ENCODE measurements at places on chromosomes 12 and 14.

GRCh38 chr12:68375756-68376695 is 43.9 kb upstream of the MDM1 start:
- DNase-seq: no peak

GRCh38 chr12:128811806-128812205 is 12.0 kb downstream of the SLC15A4 start:
- no peak for DNase-seq

- DNase-seq: no peak
Observed at GRCh38 chr12:111869671-111870070, 27.6 kb downstream of the MAPKAPK5 start.

GRCh38 chr12:29380536-29381523 is at the start of gene ERGIC2:
ERGIC2 (minus strand) TSS chr12:29381172; CDS start chr12:29371633, 9,539 bp downstream.
- DNase-seq: peak; percentile 78

- DNase-seq: no peak
Observed at GRCh38 chr12:12020762-12021161, 50.0 kb upstream of the BCL2L14 start.

- no peak for DNase-seq
Observed at GRCh38 chr12:62925680-62926079, 9.3 kb downstream of the PPM1H start.

DNA sequence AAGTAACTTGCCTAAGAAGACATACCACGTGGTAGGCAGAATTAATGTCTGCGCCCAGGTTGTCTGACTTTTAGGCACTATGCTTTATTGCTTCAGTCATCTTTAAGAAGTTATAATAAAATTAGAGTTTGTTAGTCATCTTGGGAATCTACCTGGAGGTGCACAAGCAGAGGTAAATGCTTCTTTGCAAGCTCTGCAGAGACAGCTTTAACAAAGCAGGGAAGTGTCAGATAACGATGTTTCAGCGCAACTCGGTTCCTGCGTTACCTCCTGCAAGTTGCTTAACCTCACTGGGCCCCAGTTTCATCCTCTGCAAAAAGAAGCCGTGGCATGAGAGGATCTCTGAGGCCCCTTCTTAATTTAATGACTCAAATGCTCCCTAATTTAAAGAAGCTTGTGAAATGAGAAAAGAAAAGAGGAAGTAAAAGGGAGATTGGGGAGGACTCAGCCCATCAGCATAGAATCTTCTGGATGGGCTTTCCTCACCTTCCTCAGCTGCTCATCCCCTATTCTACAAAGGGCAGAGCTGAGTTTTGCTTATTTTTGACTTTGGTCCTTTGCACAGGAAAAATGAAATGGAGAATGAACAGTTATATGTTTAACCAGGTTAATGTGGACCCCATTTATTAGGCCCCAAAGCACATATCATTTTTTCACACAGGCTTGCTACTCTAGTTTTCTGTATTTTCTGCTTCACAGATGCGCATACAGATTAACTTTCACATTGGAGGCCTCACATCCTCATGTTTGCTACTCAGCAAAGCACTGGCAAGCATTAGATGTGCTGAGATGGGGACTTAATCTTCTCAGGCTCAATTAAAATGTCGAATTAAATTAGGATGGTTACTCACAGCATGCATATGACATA is 5.1 kb downstream of the ARHGDIB start:
- peak; percentile 15 for DNase-seq

GRCh38 chr12:104276273-104277131 is 27.0 kb upstream of the EID3 start:
- DNase-seq: no peak

- DNase-seq: peak; percentile 11
Observed at GRCh38 chr14:59055439-59056045, 132.9 kb upstream of the DAAM1 start.

DNA sequence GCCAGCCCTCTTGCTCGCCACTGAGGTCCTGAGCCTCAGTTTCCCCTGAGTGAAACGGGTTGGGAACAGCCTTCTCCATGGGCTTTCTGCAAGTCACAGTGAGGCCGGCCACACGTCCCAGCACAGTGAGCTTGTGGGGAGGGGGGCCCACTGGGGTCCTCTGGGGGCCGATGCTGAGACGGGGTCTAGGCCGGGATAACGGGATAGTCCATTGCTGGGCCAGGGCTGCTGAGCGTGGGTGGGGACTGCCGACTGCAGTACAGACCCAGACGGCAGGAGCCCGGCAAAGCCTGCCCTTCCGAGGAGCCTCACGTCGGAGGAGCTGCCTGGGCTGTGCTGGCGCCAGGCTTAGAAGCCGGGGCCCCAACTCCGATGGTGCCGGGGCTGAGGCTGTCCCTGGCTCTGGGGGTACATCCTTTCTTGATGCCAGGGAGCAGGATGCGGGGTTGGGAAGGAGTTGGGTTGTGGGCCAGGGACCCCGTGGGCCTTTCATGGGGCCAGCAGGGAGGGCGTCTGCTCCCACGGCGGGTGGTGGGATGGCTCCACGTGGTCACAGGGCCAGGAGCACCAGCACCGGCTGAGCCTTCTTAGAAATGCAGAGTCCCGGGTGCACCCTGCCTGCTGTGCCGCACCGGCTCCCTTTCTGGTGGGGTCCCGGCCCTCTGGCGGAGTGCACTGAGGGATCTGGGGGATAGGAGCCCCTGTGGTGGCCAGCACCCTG is 24.2 kb downstream of the NOC4L start:
- no peak for DNase-seq

DNA sequence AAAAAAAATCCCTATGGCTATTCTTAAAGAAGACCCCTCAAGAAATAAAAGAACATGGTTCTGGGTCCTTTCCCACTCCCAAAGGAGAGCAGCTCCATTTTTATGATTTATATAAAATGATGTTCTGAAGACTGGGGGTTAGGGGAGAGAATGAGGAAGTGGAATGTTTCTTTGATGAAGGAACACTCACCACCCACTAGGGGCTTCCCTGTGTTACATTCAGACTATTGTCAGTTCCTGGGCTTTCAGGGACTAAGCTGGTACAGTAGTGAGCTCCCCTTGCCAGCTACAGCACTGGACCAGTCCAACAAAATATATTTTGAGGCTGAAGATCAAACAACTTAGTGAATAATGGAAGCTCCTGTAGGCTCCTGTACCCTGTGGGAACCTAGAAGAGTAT is 98.9 kb downstream of the HMGA2 start:
- peak; percentile 31 for DNase-seq

GRCh38 chr12:96985515-96986362 is 78.7 kb downstream of the NEDD1 start:
- no peak for DNase-seq

GRCh38 chr12:54661048-54661447 is 12.9 kb upstream of the DCD start:
- no peak for DNase-seq

DNA sequence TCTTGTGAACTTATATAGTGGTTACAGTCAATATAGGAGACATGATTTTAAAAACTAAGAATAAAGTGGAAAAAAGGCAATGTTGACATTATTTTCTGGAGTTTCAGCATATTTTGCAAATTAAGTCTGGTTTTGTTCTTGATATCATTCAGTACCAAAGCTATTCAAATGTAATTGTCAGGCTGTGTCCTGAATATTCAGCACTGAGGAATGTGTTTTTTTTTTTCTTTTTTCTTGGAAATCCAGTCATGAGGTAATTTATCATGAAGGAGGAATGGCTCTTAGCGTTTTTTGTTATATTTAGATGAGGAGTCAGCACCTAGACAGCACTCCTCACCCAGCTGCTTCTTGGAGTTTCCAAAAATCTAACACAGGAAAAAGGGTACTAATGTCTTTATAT is 225.5 kb downstream of the CCDC91 start:
- no peak for DNase-seq

DNA sequence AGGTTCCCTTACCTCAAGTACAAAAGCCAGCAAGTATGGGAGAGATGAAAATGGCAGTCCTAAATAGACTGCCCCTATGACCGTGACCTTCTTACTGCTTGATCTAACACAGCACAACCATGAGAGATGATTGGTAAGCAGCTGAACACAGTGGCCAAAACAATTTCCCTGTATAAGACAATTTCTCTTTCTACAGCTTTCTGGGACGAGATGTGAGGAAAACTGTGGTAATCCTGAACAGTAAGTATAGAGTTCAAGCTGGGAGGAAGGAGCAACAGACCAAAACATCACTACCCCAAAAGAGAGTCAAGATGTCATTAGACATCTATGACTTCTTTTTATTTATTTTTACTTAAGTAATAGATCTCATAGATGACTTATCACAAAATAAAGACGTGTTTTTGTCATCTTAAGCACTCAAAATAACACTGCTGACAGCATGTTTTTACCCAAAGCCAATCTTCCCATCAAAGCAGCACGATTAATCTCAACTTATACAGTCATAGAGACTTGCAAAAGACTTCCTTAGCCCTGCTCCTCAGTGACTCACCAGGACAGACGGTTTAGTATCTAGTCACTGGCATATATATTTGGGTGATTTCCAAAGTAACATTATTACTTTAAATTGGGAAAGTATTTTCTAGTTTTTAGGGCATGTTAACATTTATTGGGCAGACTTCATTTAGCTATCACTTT is 3.7 kb downstream of the TMEM52B start:
- no peak for DNase-seq

GRCh38 chr12:132238488-132238854 is 90.9 kb downstream of the GALNT9 start:
- DNase-seq: no peak

GRCh38 chr14:45051180-45051579 is 32.7 kb upstream of the PRPF39 start:
- no peak for DNase-seq

DNA sequence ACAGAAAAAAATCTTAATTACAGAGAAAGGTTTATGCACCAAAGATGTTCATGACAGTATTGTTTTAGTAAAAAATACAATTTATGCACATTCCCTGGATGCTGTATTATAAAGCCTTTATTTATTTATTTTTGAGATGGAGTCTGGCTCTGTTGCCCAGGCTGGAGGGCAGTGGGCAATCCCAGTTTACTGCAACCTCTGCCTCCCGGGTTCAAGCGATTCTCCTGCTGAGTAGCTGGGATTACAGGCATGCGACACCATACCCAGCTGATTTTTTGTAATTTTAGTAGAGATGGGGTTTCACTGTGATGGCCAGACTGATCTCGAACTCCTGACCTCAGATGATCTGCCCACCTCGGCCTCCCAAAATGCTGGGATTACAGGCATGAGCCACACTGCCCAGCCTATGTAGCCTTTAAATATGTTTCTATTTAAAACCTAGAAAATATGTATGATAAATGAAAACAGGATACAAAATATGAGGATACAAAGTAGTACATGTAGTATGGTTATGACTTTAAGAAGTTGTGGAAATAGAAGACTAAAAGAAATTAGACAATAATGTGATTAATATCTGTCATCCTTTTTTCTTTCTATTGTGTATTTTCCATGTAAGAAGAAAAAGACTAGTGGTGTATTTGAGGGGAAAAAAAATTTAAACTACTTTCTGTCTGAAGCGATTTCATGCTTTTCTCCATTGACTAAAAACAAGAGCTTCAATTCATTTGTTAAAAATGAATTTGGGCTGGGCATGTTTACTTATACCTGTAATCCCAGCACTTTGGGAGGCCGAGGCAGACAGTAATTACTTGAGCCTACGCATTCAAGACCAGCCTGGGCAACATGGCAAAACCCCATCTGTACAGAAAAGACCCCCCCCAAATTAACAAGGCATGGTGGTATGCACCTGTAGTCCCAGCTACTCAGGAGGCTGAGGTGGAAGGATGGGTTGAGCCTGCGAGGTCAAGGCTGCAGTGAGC is 13.1 kb downstream of the ATF1 start:
- no peak for DNase-seq

DNA sequence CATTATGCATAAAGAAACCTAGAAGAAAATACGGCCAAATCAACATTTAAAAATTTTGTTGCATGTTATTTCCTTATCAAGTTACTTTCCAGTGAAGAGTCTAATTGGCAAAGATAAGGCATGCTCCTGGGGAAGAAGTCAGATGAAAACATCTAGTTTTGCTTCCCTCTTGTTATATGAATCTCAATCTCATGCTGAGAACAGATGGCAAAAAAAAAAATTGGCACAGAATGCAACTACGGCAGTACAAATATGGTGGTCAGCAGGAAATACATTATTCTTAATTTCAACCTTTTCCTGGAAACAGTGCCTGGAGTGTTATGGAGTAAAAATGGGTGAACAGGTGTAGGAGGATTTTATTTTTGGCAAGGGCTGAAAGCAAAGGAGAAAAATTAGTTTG is 32.8 kb downstream of the HECTD4 start:
- no peak for DNase-seq

- no peak for DNase-seq
Observed at GRCh38 chr12:111730420-111730819, 36.3 kb upstream of the ALDH2 start.

DNA sequence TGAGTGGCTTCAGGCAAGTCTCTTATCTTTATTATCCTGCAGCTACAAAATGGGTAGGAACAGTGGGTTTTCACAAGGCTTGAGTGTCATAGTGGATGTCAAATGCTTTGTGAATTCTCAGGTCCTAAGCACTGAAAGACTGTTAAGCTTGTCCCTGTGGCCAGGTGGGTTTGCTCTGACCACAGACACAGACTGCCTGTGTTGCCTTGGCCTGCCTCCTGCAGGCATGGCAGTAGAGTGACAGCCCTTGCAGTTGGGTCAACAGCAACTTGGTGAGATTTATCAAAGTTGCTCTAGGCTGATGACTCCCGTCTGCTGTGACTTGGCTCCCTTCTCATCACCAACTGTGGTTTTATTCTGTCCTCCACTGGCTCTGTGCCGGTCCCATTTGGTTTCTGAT is 520.0 kb upstream of the CCDC196 start:
- DNase-seq: no peak

- no peak for DNase-seq
Observed at GRCh38 chr14:71511152-71511551, 421.1 kb upstream of the RGS6 start.

All from KG1 (cell line).